Testis (tissue), 5 donors: ENCODE measurements at places on chromosomes 1 and 21.

DNA sequence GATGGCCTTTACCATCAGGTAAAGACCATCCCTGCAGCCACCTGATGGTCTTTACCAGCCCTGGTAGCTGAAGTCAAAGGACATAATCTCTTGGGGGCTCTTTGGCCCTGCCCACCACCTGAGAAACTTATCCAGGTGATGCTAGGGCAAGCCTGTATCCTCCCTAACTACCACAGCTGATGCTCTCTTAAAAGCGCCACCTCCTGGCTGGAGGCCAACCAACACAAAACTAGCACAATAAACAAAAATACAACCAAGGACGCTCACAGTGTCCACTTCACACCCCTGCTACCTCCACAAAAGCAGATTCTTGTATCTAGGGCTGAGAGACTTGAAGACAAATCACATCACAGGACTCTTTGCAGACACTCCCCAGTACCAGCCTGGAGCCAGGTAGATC lies 357.1 kb upstream of the POU3F1 start:
- DNase-seq, result no peak

GRCh38 chr1:199463521-199464127 lies 563.9 kb upstream of the NR5A2 start:
- no peak for DNase-seq

DNA sequence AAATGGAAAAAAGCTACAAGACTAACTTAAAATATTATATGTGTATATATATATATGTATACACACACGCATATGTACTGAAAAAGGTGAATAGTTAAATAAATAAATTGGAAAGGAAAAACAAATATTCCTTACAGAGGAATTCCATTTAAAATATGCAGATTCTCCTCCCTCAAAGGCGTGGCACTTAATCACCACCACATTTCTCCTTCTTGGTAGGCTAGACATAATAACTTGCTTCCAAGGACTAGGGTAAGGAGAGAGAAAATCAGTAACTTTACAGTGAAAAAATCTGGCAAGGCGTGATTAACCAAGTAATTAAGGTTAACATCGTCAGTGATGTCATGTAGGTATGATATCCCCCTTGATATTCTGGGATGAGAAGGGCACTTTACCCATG lies 84.0 kb upstream of the USP25 start:
- no peak for DNase-seq

DNA sequence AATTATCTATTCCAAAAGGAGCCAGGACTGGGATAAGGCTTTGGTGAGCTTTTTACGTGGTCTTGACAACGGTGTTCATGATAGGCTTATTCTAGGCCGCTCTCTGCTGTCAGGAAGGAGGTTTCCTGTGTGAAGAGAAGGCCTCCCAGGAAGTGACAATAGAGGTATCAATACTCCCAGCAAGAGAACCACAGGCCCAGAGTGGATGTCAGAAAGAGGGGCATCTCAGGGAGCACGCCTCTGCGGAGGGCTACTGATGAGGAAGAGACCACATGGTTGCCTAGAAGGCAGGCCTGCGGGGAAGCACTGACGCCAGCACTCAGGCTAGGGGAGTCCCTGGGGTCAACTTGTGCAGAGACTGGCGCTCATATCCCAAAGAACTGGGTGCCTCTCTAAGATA lies 60.4 kb downstream of the ITPKB start:
- no peak for DNase-seq

- DNase-seq, result no peak
These were observed 407 bp downstream of the WNT4 start for GRCh38 chr1:22142315-22143064.

GRCh38 chr1:89935235-89935634 lies 59.7 kb upstream of the ZNF326 start:
- DNase-seq, result no peak

- no peak for DNase-seq
These were observed 18.5 kb downstream of the HAX1 start for GRCh38 chr1:154290921-154291320.

DNA sequence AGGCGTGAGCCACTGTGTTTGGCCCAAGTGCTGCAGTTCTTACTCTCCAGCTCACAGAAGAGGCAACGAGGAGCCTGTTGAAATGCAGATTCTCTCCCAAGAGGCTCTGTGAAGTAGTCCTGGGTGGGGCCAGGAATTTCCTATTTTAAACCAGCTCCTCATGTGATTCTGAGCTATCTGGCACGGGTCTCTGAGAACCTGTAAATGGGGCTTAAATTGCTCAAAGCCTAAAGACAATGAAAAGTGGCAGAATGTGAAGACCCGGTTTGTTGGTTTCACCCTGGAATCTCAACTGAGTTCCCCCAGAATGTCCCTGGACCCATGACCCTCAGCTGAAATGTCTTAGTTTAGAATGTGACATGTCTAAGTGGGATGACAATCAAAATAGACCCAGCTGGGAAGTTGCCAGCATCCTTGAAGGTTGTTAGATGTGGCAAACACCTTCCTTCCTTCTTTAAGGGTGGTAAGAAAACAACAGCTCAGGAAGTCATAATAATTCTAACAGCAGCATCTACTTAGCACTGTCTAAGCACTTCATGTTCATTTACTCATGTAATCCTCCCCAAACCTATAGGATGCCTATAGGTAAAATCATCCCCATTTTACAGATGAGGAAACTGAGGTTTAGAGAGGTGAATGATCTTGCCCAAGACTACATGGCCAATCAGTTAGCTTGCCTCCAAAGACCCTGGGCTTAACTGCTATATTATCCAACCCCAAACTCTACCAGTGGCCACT lies 20.9 kb upstream of the ATP5PO start:
- DNase-seq, result no peak

- DNase-seq, result peak; percentile 46
These were observed 38.9 kb downstream of the WARS2 start for GRCh38 chr1:119101563-119101962.

DNA sequence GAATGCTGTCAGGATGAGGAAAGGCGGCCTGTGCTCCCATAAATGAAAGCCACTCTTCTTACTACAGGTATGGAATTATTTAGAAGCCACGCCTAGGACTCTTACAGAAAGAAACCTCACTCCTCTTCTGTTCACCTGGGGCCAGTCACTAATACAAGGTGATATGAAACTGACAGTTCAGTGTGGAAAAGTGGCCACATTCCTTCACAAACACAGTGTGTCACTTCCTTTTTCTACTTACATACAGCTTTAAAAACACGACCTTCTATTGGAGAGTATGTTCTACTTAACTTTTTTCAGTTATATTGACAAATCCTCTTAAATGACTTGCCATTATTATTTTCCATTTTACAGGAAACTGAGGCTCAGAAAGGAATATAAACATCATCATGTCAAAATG lies 163.1 kb downstream of the PCNX2 start:
- no peak for DNase-seq

GRCh38 chr1:226864311-226864710 lies 6.1 kb upstream of the PSEN2 start:
- no peak for DNase-seq

DNA sequence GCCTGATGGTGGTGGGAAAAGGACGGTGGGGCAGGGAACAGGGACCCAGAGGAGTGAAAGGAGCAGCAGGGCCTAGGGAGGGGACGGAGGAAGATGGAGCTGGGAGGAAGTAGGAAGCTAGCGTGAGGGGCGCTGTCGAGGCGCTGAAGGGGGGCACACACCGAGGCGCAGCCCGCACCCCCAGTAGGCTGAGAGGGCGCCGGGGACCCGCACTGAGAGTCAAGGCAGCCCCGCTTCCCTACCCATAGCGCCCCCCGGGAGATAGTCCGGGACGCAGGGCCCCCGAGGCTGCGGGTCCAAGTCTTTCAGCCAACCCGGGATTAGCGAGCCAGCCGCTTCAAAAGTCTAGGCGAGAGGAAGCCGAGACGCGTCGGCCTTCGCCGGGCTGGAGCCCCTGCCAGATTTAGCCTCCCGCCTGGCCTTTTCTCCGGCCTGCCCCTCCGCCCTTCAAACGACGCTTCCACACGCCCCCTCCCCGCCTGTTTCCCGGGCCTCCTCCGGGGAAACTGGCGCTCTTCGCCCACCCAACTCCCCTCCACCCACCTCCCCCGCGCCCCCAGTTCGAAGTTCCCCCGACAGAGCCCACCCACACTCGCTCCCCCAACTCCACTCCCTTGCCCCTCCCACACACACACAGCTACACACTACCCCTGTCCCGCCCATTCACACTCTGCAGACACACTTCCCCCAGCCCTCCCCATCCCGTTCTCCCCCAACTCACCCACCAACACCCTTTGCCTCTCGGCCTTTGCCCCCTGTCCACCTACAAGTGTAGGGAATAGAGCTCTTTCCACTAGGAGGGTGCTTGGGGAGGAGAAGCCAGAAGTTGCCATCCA lies 7.8 kb upstream of the PROX1 start:
- DNase-seq, result no peak

- no peak for DNase-seq
These were observed 45.3 kb upstream of the CTBS start for GRCh38 chr1:84619383-84620102.

DNA sequence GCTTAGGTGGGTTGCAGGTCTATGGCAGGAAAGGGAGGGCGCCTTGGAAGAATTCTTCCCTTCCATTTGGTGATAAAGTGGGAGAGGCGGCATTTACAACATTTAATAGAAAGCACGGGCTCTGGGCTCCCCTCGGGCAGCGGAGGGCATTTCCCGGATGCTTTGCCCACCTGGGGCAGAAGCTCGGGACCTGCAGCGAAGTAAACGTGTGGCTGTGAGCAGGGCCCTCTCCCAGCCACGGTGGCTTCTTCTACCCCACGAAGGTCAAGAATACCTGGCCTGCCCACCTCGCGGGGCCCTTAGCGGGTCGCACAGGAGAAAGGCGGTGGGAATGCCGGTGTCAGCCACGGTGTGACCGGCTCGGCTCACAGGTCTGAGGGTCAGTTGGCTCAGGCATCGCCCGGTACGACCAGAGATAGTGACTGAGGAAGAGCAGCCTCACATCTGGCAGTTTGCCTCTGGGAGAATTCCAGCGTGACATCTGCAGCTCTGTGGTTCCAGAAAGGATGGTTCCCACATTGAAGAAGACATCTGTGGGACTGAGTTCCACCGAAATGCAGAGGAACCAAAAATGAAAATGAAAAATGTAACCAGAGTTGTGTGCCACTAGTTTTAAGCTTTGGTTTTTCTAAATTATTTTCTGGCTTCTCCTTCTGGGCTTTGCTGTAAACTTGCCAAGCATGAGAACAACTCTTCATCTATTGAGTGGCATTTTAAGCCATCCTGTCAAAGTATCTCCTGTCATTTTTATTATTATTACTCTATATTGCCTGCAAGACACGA lies 720 bp upstream of the F3 start:
- peak; percentile 71 for DNase-seq
